ENCODE measurements at places on chromosomes 7 and 10.

DNA sequence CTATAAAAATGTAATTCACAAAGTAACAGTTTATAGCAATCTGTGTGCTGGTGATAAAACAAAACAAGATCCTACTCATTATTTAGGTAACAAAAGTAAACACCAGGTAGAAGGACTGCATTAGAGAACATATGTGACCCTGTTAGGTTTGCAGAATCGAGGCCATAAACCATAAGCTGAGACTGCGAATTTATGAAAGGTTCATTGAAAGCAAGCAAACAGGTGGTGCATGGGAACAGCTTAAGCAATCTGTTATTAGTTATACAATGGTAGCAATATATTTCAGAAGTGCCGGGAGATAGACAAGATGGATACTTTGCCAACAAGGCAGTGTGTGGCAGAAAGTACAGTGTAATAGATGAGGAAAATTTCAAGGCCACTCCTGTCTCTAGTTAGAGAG is 23.5 kb upstream of the FAM133B start:
- DNase-seq = no peak

GRCh38 chr10:114276671-114277070 is 37.6 kb downstream of the VWA2 start:
- DNase-seq = no peak

- no peak for DNase-seq
Measured at GRCh38 chr10:64346389-64346788, 825.2 kb downstream of the REEP3 start.

GRCh38 chr10:110035070-110035921 is 27.5 kb downstream of the ADD3 start:
- no peak for DNase-seq

- no peak for DNase-seq
Measured at GRCh38 chr7:4235596-4235995, 446.5 kb upstream of the FOXK1 start.

DNA sequence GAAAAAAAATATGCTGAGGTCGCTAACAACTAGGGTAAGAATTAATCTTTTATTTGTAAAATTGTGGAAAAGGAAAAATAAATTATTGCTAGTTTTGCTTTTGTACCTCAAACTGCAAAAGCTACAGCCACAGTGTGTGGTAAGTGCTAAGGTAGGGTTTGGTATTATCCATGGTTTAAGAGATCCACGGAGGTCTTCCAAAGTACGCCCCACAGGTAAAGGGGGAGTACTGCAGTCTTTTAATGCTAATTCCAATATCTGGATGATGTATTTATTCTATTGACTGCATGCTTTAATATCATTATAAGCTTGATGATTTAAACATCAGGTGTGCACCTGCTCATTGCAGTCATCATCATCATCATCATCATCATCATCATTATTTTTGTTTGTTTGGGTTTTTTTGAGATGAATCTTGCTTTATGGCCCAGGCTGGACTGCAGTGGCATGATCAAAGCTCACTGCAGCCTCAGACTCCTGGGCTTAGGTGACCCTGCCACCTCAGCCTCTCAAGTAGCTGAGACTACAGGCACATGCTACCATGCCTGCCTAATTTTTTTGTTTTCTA is 38.4 kb upstream of the BMS1 start:
- DNase-seq = no peak

DNA sequence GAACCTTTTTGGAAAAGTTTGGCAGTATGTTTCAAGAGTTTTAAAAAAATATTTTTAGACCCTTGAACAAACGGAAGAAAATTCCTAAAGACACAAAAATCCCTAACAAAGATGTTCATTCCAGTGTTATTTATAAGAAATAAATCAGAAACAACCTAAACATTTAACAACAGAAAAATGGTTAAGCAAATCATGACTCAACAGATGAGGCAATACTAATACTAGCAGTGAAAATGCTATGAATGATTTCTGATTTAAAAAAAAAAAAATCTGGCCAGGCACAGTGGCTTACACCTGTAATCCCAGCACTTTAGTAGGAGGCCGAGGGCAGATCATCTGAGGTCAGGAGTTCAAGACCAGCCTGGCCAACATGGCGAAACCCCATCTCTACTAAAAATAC is 61.0 kb downstream of the ARHGAP12 start:
- DNase-seq = no peak

DNA sequence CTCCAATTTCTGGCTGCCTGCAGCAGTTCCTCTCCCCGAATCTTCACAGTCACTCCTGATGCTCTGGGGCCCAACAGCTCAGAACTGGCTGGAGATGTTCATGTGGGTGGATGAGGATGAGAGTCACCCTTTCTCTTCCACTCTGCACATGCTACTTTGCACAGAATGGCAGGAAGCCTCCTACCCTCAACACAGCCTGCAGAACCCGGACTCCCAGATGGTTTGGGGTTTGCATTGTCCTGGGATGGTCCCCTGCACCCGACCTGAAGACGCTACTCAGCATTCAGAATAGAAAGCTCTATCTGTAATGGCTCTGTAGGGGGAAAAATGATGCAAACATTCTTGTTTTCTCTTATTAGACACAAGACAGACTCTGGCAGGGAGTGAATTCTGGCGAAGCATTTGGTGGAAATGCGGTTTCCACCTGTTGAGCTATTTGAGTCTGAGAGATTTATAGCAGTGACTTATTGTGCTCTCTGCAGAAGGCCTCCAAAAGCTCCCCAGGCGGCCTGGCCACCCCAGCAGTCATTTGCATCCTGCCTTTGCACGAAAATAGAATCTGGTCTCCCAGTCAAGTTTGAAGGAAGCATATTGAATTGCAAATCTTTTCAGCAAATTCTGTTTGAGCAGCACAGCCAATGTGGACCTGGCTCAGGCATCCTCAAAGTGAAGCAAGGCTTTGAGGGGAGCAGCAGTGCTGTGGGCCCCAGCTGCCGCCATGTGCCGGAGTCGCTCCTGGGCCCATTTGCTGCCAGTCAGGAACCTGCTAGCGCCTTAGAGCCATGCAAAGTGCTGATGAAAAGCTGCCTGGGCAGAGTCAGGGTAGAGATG is 309.3 kb downstream of the TCERG1L start:
- DNase-seq = no peak

GRCh38 chr10:88433565-88434186 is 149.4 kb downstream of the RNLS start:
- DNase-seq = no peak

GRCh38 chr7:41063116-41063515 is 639.8 kb downstream of the INHBA start:
- no peak for DNase-seq

DNA sequence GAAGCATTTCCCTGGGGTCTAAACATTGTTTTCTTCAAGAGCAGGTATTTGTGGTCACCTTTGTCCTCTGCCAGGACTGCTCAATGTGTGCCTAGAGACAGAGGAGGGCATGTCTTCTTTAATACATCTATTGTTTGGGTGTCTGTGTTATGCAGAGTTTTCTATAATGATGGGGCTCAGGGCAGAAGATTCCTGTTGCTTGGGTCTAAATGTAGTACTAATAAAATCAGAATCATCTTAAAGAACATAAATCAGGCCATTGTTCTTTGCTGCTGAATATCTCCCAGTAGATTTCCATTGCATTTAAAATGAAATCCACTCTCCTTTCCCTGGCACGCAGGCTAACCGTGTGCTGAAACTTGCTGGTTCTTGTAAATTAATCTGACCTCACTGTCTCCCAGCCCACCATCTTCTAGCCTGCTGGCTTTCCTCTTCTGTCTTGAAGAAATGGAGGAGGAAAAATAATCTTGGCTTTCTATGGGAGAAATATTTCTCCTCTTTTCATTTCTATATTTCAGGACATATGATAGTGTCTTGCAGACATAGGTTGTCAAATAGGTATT is 1396.8 kb downstream of the GATA3 start:
- no peak for DNase-seq

- DNase-seq = no peak
Measured at GRCh38 chr7:70797109-70797514, 334.8 kb upstream of the GALNT17 start.
